Effector memory CD4-positive, alpha-beta T cell (primary cell): ENCODE measurements at places on chromosomes 2 and 18.

DNA sequence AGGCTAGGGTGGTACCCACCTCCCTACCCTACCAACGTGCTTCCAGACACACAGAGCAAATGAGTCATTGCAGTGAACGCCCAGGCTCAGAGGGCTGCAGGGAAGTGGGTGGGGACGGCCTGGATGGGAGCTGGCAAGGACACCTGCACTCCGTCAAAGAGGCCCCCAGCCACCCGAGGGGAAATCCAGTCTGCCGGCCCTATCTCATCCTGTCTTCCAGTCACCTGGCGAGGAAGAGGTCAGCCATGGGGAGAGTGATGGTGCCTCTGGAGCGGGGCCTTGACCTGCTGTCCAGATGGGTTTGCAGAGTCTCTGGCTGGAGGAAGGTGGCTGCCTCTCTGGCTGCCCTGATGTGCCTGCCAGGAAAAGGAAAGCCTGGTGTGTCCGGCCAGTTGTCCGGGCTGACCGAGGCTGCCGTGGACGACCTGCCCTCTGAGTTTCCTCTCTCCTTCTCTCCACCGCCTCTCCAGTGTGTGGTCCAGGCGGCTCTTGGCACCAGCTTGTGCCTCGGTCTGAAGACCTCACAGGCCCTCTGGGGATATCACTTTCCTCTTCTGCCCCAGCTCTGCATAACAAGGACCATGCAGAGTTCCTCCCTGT, 209.7 kb upstream of the COPS8 start:
- no peak for DNase-seq

DNA sequence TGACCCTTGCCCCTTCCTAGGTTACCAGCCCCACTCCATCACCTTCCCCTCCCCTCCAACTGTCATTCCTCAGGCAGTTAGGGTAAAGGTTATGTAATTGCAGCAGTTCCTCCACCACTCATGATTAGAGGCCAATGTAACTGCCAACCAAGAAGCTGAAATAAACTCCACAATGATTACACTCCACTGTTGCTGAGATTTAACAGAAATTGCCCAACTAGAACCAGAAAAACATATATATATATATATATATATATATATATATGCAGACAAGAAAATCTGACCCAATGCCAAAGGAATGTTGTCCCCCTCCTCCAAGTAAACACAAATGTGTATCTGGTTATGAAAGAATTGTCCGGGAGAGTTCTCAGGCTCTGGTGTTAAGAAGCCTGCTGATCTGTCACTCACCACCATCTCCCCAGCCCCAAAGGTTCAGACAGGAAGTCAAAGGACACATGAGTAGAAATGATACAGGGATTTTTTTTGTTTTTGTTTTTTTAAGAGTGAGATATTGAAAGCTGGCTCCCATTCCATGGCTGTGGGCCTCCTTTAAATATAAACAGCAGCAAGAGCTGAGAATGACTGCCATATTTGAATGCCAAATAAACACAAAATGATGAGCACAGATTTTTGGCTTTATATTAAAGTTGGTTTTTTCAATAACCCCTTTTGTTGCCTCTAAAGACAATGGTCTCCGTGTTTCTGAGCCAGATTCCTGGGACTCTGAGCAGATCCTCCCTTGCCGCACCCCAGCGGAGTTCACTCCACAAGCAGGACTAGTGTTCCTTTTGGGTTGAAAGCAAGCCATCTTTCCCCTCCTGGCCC, 127.2 kb upstream of the MAPRE2 start:
- DNase-seq: no peak

GRCh38 chr2:184554736-184555135, 43.6 kb upstream of the ZNF804A start:
- no peak for DNase-seq

- DNase-seq: no peak
These were observed 36.7 kb downstream of the PRKD3 start for GRCh38 chr2:37287966-37288365.
